Fibroblast of skin of back (primary cell): ENCODE measurements at places on chromosomes 5 and 9.

- DNase-seq = no peak
These were observed 13.3 kb downstream of the CDC26 start for GRCh38 chr9:113261917-113262671.

GRCh38 chr9:112550531-112550930 lies 63.9 kb downstream of the KIAA1958 start:
- no peak for DNase-seq

DNA sequence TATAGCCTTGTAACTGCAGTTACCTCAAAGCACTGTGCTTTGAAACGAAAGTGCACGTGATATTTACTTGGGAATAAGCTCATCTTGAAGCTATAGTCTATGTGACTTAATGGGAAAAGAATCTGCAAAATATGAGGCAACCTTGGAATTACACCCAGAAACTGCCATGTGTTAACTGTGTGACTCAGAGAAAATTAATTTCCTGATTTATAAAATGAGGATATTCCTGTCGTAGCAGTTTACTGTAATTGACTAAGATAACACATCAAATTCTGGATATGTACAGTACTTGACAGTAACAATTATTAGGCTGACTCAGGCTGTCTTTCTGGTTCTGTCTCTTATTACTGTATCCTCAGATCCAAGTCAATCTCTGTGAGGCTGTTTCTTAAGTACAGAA lies 1079.9 kb upstream of the ACO1 start:
- DNase-seq = peak; percentile 88

DNA sequence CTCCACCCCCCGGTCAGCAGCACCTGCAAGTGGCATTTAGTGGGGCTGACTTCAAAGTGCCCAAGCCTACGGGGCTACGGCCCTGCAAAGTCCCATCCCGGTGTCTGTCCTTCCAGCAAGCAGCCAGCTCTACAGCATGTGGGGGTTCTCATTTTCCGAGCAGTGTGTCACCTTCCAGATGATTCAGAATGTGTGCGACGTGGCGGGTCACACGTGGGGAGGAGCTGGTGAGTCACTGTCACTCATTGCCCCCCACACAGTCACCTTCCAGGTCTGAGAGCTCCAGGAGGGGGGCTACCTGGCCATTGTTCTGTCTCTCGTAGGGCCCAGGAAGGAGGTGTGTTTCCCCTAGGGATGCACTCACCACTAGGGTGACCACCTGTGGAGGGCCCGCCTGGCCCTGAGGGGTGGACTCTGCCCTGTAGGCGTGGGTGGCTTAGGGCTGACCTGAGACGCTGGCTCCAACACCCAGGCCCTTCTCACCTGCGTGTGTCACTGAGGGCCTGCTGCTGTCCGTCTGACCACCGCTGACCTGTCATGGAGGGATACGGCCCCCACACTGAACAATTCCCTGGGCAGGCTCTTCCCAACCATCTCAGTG lies 70.2 kb downstream of the SEMA4D start:
- peak; percentile 28 for DNase-seq

GRCh38 chr9:100466171-100466828 lies 6.6 kb upstream of the TMEFF1 start:
- no peak for DNase-seq

- DNase-seq = no peak
These were observed 653.7 kb downstream of the NR2F1-AS1 start for GRCh38 chr5:92927291-92927778.

- peak; percentile 37 for DNase-seq
These were observed 153.4 kb downstream of the HSPA4 start for GRCh38 chr5:133205204-133205603.

DNA sequence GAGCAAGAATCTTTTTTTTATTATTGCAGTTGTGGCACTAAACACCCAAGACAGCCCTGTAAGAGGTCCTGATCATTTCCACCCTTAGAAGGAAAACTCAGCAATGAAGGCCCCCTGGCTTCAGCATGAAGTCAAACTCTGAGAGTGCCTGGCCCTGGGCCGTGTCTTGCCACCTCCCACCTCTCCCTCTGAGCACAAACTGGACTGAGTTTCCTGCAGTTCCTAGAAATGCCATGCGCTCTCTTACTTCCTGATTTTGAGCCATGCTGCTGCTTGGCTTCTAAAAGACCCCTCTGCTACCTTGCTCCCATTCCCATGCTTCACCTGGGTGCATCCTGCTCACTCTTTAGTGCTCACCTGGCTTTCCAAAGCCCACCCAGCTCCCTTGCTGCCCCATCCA lies 140.4 kb upstream of the KLF9 start:
- no peak for DNase-seq
